NCI-H2081 treated with DMSO at 0.1 percent for 48 hours (cell line): ENCODE measurements at places on chromosomes 16 and 17.

GRCh38 chr17:18251204-18251603 is 7.3 kb downstream of the FLII start:
- no peak for DNase-seq

GRCh38 chr17:17719966-17720543 is 38.8 kb downstream of the RAI1 start:
- no peak for DNase-seq

DNA sequence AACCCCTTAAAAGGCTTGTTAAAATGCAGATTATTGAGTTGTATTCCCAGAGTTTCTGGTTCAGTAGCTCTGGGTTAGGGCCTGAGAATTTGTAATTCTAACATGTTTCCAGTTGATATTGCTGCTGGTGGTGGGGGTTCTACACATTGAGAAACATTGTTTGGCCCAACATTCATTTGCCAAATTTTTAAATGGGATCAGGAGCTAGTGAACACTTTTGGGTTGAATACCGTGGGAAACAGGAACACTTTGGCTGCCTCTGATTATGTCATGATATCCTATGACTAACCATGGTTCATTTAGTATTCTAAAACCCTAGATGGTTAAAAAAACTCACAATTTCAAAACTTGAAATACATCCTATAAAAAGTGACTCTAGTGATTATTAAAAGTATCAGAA is 89.3 kb downstream of the RPGRIP1L start:
- DNase-seq = no peak

DNA sequence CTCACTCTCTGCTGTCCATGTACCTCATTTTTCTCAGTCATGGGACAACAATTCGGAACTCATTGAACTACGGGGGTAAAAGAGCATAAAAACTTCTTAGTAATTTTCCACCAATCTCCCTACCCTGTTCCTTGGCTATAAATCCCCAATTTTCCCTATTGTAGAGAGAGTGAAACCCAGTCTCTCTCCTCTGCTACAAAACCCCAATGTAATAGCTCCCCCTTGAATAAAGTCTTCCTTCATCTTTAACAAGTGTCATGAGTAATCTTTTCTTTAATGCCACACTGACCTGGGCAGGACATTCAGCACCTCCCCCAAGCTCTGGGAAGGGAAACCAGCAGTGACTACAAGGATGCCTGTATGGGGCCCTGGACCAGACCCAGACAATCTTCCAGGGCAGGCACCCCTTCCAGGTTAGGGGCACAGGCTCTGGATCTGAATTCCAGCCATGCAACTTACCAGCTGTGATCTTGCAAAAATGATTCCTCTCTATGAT is 10.2 kb upstream of the EIF1 start:
- no peak for DNase-seq

DNA sequence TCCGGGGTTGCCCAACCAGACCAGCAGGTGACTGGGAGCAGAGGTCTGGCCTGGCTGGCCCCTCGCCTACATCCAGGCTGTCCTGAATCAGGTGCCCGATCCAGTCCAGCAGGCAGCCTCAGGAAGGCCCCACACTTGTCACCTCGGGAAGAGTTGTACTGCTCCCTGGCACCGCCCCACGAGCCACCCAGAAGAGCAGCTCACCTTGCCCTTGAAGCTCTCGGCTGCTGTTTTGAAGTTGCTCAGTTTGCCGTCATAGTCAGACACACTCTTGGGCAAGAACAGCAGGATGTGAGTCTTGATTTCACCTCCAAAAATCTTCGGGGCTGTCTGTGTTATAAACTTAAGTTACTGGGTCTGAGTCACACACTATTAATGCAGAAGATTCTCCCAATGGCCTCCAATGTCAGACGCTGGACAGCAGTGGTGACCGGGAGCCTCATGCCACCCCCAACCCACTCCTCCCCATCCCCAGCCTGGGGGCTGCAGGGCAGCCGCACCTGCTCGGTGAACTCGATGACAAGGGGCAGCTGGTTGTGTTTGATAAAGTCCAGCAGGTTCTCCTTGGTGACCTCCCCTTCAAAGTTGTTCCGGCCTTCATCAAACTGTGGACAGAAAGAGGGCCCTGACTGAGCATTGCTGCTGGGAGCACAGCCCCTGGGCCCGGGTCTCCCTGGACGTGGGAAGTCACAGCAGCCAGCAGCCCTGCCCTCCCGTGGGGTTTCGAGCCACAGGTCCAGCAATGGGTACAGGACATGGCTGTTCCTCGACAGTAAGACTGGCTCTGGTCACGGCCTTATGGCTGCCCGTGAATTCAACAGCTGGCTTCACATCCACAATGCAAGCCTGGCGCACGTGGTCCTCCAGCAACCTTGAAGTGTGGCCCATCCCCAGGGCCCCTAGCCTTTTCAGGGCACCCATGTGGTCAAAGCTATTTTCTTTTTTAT is 12.2 kb upstream of the PPP1R27 start:
- DNase-seq = no peak

GRCh38 chr17:19322129-19322505 is 40.4 kb downstream of the B9D1 start:
- no peak for DNase-seq

- no peak for DNase-seq
Measured at GRCh38 chr16:30987581-30988190, 2.7 kb downstream of the HSD3B7 start.

GRCh38 chr16:89018282-89019158 is 41.5 kb upstream of the CBFA2T3 start:
- no peak for DNase-seq

DNA sequence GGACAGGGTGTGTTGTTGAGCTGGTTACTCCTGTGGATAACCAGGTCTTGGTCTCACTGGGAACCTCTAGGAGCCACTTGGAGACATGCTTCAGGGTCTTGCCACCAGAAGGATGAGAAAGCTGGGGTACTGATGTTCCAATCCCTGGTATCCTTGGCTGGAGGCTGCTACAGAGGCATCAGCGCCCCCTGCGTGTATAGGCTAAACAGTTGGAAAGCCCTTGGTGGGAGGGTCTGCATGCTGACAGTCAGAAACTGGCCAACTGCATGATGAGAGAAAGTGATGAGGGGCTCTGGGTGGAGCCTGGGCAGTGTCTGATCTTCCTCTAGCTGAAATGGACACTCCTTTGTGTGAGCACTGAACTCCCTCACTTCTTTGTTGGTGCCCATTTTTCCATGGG is 536.9 kb downstream of the XYLT1 start:
- DNase-seq = no peak

DNA sequence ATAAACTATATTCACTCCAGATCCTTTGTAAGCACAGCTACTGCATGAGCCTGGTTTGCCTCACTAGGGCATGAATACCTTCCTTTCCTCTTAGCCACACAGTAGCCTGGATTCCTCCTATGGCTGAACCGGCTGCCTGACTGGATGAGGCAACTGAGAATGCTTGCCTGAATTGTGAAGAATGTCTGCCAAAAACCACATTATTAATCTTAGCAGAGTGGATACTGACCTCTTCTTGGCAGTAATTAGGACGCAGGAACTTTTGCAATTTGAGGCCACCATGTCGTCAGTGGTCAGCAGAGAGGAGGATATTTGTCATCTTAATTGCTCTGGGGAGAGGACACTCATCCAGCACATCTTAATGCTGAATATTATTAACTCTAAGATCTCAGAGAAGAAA is 651.8 kb upstream of the GOT2 start:
- DNase-seq = no peak

- DNase-seq = no peak
Measured at GRCh38 chr16:27241658-27242057, 26.9 kb downstream of the NSMCE1 start.

DNA sequence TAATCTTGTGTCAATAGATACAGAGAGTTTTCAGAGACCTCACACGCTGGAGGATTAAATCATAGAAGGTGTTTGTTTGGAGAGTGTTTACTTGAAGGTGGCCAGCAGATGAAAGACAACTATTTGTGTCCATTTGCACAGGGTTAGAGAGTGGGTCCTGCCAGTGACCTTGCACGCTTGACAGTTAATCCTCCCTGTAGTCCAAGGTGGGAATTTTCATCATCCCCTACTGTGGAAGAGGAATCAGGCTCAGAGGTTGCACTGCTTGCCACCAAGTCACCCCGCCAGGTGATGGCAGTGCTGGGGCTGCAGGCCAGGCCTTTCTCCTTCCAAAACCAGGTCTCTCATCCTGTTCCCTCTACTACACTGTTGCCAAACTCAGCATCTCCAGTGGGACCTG is 12.3 kb downstream of the CDH1 start:
- DNase-seq = no peak

GRCh38 chr16:56789360-56789759 is 59.4 kb downstream of the NUP93 start:
- DNase-seq = no peak

GRCh38 chr17:67481808-67482207 is 104.7 kb downstream of the PITPNC1 start:
- no peak for DNase-seq

GRCh38 chr17:45857977-45858708 is 13.5 kb downstream of the SPPL2C start:
- DNase-seq = no peak

- no peak for DNase-seq
Measured at GRCh38 chr16:97822-98221, 19.8 kb downstream of the MPG start.

DNA sequence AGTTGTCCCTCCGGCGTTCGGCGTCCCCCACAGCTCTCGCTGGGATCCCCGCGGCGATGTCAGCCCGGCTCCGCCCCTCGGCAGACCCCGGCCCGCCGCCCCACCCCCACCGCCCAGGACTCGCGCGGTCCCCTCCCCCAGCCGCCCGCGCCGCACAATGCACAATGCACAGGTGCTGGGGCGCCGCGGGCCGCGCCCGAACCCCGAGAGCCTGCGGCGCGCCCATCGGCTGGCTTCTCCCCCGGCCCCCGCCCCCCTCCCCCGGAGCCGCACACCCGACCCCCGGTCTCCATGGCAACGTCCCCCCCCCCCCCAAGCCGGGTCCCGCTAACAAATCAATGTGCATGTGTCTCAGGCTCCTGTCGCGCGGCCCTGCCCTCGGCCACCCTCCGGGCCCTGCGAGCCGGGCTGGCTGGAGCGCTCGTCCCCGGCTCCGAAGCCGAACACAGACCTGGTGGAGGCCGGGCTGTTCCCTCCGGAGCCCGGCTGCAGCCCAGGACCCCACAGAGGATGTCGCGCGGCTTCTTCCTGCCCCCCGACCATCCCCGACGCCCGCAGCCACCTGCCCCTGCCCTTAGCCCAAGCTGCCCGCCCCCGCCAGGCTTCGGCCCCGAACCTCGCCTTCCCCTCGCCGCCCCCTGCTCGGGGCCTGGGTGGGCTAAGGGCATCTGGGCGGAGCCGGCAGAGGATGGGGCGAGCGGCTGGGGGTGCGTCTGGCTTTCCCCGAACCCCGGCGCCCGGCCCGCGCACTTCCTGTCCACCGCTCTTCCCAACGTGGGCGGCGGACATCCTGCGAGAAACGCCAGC is 818 bp upstream of the CBX8 start:
- DNase-seq = no peak
